Colonic mucosa (tissue), 4 donors: ENCODE measurements at places on chromosomes 7 and 10. TPM values are rescaled to one million over a fixed set of nuclear protein-coding genes. Genes with fewer than 3 reads are reported as not detected.

Gene LRRD1
- not detected for total RNA-seq

Gene OR9A2
- not detected for total RNA-seq

Gene AGR2
- total RNA-seq = 2,751 TPM

- H3K27me3 ChIP-seq = no peaks in the 10 kb centered on the region
- no peak overlapping the region for H3K4me3 ChIP-seq
- H3K27ac ChIP-seq = no peak overlapping the region
- no peaks in the 10 kb centered on the region for H3K4me1 ChIP-seq
- no peak for DNase-seq
- H3K36me3 ChIP-seq = no peaks in the 10 kb centered on the region
Observed at GRCh38 chr10:50260791-50261281, 9.5 kb upstream of the ASAH2 start.

Gene IFIT2
- 4.8 TPM for total RNA-seq

- H3K4me1 ChIP-seq = no peaks in the 10 kb centered on the region
- peaks cover 7% of the 10 kb centered on the region for H3K27me3 ChIP-seq
- H3K36me3 ChIP-seq = no peaks in the 10 kb centered on the region
- peak overlapping the region; percentile 94 for H3K27ac ChIP-seq
Observed at GRCh38 chr7:27167916-27168264, 2.6 kb upstream of the HOXA9 start.

Gene SEMA3D
- total RNA-seq = 0.86 TPM

- H3K36me3 ChIP-seq = no peaks in the 10 kb centered on the region
- no peaks in the 10 kb centered on the region for H3K4me1 ChIP-seq
- H3K4me3 ChIP-seq = no peak overlapping the region
- no peak overlapping the region for H3K27ac ChIP-seq
- no peak for DNase-seq
Observed at GRCh38 chr7:141354251-141354650, 197.0 kb upstream of the AGK start.

Gene CDNF
- total RNA-seq = 1.4 TPM

- no peaks in the 10 kb centered on the region for H3K27me3 ChIP-seq
- no peaks in the 10 kb centered on the region for H3K4me1 ChIP-seq
- H3K27ac ChIP-seq = no peak overlapping the region
- DNase-seq = no peak
- no peak overlapping the region for H3K4me3 ChIP-seq
Observed at GRCh38 chr10:132957981-132958882, 15.9 kb upstream of the CFAP46 start.

Gene SLC29A4
- 20.7 TPM for total RNA-seq

Gene CYP2W1
- total RNA-seq = 4.5 TPM

Gene SKAP2
- 46.9 TPM for total RNA-seq
